ENCODE measurements at places on chromosomes 11 and 22.

DNA sequence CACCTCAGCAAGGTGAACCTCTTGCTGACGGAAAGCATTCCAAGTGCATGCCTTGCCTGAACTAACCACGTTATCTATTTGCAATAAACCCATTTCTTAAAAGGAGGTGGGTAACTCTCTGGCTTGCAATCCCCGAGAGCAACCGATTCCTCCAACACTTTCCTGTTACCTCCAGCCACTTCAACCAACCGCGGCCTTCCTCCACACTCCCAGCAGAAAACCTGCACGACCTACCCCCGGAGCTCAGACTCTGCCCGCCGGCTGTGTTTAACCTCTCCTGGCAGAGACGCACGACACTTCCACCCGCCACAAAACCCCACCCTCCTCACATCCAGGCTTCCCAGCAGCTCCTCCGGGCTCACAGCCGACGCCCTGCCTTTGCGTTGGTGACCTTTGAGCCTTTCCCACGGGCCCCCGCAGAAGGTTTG, 708 bp downstream of the SCO2 start:
- DNase-seq: no peak

- DNase-seq: no peak
Measured at GRCh38 chr11:32435942-32436750, 807 bp upstream of the WT1 start.

DNA sequence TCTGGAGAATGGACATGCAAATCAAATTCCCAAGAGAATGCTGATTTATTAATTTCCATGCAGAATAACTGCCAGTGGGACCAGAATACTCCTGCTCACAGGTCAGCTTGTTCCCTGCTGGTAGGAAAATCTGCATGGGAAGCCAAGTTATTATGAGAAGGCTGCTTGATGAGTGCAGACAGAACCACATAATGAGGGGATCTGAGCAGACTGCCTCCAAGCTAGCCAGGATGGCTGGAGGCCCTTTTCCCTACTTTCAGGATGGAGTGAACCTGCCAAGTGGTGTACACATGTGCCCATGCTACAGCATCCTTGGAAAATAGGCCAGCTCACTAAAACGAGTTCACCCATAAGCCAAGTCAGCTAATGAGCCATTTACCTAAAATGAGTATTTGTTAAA, 55.2 kb upstream of the ZBED5 start:
- DNase-seq: no peak

GRCh38 chr11:134004496-134005172, 47.9 kb upstream of the IGSF9B start:
- DNase-seq: no peak

DNA sequence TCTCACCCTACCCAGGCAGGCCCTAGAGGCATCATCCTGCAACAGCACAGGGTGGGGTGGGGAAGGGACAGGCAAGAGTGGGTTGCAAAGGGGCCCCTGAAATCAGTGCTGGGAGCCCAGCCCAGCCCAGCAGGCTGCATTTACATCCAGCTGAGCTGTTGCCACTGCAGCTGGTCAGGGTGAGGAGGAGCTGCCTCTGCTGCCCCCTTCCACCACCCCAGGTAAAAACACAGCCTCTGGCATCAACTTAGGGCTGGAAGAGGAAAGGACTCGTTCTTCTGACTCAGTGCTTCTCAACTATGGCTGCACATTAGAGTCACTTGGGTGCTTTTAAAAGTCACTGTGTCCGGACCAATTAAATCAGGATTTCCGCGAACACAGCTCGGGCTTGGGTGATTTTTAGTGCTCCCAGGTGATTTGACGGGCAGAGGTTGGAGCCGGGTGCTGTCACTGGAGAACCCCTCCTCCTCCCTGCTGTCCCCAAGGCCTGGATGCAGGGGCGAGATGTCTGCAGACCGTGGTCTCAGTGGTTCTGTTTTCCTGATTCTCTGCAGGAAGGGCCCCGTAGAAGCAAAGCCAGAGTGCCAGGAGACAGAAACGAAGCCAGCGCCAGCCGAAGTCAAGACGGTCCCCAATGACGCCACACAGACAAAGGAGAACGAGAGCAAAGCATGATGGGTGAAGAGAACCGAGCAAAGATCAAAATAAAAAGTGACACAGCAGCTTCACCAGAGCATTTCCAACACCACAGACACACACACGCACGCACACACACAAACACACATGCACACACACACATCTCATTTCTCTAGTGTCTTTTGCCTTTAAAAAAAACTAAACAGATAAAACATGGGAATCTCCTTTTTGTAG, 39.4 kb upstream of the TTC12 start:
- no peak for DNase-seq

- DNase-seq: no peak
Measured at GRCh38 chr22:17984114-17984513, 40.2 kb downstream of the MICAL3 start.

DNA sequence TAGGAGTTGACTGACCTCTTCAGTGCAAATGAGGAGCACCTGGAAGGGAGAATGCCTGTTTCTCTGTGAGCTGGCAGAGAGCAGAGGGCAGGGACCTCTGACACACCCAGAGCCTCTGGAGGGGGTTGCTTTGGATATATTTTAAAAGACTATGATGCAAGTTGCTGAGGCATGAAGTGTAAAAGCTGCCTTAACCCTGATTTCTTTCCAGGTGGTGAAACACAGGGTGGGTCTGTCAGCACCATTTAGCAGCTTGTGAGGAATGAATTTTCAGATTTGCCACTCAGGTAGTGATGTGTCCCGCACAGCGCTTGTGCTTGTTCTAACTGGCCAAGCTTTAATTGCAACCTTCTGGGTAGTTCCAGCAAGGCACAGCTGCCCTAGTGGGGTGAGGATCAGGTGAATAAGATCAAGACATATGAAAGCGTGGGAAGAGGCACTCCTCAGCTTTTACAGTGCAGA, 90.2 kb downstream of the SWAP70 start:
- no peak for DNase-seq

DNA sequence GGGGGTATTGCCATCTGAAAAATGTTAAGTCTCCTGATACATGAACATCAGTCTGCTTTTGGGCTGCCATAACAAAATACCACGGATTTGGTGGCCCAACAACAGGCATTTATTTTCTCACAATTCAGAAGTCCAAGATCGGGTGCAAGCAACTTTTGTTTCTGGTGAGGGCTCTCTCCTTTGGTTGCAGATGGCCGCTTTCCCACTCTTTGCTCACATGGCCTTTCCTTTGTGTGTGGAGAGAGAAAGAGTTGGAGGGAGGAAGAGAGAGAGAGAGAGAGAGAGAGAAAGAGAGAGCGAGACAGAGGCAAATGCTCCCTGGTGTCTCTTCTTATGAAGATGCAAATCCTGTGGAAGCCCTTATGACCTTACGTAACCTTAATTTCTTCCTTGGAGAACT, 2.5 kb upstream of the KRTAP5-2 start:
- DNase-seq: no peak

DNA sequence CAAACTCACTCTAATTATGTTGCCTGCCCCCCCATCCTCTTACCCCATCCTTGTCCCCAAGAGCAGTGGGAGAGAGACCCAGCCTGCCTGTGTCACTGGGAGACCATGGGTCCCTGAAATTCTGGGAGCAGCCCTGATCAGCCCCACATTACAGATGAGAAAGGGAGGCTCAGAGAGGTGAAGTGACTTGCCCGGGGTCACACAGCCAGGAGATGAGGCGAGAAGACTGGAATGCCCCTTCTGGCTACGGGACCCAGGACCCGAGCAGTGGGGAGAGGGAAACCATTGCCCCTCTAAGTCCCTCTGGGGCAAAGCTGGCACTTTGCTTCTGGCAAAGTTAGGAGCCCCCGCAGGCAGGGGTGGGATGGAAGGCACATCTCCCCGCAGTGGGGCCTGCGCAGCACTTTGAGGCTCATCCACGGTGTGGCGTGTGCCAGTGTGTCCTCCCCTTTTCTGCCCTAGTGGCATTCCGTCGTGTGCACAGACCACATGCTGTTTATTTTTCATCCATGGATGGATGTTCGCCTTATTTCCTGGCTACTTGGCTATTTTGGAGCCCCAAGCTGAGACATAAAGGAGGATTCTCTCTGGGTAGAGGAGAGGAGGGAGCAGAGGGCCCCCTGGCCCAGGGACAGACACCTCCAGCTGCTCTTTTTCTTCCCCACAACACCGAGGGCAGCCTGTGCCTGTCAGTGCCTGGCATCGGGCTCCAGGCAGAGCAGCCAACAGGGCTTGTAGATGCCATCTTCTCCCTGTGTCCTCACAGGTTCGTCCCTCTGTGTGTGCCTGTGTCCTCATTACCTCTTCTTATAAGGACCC, 3.7 kb upstream of the FGF3 start:
- DNase-seq: no peak

DNA sequence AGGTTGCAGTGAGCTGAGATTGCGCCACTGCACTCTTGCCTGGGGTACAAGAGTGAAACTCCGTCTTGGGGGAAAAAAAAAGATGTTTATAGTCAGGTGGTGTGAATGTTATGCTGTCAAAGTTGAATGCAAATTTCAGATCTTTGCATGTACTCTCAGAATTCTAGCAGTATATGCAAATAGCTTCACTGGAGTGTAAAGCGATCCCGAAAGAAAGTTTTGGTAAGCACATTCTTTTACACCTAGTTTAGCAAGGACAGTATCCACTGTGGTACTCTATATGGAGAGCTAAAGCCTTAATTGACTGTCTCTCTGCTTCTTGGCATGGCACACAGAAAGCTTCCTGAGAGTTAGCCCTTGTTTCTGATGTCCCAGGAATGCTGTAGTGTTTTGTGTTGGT, 4.0 kb downstream of the JAM3 start:
- DNase-seq: no peak

- DNase-seq: no peak
Measured at GRCh38 chr22:30392661-30393321, 4.0 kb upstream of the SEC14L2 start.
